A549 (cell line): ENCODE measurements at places on chromosomes 11 and 22.

- no peak for DNase-seq
These were observed 70.0 kb upstream of the IGLL5 start for GRCh38 chr22:22817468-22818201.

DNA sequence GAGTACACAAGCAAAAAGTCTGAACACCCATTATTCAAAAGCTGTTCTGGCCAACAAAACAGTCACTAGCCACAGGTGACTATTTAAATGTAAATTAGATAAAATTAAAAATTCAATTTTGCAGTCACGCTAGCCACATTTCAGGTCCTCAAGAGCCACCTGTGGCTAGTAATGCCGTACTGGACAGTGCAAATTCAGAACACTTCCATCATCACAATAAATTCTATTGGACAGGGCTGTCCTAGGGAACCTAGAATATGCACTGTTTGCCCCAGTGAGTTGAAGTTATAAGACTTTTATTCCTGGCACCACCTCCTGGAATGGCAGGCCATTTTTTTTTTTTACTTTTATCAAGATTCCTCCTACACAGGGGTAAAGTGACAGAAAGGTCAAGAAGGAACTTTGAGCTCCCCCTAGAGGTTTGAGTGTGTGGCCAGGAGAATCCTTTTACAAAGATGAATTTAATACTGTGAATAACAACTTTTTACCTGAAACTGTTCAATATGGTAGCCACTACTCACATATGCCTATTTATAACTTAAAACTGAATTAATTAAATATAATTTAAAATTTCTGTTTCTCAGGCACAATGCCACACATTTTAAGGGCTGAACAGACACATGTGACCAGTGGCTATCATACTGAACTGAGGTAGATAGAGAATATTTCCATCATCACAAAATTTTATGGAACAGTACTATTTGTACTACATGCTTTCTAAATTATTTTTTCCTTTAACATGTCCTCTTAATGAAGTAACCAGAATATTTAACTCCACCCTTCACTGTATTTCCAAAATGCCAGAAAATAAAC lies 6.5 kb downstream of the MSANTD2 start:
- peak; percentile 62 for DNase-seq

DNA sequence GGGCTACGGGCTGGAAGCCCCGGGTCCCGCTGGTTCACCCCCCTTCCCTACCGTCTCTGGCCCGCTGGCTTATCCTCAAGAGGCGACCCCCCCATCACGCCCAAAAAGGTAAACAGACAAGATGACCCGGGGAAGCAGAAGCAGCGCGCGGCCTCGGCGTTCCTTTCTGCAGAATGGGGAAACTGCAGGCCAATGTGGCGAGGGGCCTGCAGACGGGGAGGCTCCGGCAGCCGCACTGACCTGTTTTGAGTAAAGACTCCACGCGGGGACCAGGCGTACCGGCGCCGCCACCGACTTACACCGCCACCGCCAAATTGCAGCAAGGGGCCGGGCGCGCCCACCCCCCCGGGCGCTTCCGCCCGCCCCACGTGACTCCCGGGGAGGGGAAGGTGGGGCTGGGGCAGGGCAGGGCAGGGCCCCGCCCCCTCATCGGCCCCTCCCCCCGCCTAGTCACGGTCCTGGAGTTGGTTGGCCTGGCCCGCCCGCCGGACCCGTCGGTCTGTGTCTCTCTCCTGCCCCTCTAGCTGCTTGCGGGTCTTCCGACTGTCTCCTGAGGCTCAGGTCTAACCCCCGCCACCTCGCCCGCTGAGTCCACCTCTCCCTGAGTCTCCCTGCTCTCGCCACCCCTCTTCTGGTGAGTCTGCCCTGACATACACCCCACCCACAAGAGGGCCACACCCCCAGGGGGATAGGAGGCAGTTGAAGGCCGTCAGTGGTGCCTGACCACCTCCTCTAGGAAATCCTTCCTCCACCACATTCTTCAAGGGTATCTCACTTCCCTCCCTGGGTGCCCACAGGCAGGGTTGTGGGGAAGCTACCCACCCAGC lies at the start of gene ARAP1:
ARAP1 (minus strand) TSS at position 321 of the 827 bp plus-strand sequence. CDS start 25,280 bp downstream, outside the sequence.
- DNase-seq: peak; percentile 70

DNA sequence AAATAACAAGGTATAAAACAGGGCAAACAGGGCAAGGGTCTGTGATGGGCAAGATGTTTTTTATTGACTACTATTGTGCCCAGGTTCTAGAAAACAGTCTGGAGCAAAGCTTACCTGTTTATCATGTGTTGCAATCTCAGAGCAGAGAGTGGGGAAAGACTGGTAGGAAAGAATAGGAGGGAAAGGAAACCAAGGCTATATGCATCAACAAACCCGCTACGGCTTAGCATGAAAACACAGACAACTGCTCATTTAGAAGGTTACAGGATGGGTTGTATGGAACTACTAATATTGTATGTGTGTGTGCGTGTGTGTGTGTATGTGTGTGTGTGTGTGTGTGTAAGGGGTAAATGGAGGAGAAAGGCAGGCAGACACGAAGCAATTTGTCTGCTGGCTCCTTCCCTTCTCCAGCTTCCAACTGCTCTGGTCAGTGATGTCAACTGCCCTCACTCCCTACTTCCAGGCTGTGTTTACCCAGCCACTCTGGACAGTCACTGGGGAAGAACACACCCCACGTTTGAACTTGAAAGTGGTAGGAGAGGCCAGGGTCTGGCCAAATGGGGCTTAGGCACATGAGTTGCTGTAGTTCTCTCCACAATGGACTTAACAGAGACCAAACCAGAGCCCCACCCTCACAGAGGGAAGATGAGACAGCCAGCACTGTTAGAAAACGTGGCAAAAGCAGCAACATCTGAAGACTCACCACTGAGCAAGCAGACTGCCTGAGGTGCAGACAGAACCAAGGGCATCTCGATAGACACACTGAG lies 47.0 kb downstream of the GAB2 start:
- DNase-seq: no peak

DNA sequence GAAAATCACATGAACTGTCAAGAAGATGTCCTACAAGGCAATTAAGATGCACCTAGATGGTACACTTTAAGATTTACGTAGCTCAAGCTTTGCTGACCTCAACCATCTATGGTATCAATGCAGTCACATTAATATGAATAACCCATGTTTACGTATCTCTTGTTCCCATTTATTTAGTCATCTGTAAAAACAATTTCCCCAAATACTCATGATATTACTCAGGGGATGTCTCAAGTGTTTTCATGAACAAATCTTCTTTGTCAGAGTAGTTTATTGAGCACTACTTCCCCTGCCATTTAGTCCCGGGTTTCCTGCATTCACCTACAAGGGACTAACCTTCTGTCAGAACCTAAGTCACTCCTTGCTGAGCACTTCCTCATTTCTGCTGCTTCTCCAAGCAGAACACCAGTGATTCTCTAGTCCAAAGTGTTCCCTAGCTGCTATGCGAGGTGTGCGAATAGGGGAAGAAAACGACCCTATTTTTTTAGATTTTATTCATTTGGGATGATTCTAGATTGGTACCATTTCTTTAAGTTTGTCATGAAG lies 554.3 kb upstream of the LRRC4C start:
- DNase-seq: no peak

DNA sequence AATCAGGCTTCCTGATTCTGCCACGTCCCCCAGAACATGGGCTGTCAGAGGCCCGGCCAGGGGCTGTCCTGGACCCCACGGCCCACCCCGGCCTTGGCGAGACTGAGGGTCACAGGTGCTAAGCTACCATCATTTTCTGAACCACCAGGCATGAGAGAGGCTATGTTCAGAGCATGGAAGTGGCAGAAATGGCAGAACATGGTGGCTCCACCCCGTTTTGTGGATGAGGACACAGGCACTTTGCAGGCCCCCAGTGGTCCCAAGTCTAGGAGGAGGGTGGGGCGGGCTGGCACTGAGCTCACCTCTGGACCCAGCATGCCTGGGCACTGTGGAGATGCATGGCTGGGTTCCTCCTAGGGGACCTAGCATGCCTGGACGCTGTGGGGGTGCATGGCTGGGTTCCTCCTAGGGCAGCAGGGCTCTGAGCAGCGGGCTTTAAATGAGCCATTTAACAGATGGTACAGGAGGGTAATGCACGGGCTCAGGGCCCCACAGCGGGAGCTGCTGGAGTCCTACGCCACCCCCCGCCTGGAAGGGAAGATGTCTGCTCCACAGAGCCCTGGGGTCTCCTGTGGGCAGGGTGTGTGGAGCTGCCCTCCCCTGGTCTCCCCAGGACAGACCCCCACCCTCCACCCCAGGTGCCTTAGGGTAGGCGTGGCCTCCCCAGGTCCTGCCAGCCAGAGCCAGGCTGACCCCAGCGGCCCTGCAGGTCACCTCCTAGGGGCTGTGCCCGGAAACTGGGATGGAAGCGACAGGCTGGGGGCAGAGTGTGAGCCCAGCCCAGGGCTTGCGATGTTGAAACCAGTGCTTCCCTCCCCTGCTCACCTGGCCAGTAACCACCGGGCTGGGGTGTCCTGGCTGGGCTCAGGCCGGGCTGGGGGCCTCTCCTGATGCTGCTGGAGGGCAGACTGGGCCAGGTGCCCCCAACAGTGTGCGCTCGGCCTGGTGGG lies 6.1 kb upstream of the MUC5AC start:
- DNase-seq: peak; percentile 76

- no peak for DNase-seq
These were observed 2.3 kb downstream of the PRR33 start for GRCh38 chr11:1889224-1889930.

DNA sequence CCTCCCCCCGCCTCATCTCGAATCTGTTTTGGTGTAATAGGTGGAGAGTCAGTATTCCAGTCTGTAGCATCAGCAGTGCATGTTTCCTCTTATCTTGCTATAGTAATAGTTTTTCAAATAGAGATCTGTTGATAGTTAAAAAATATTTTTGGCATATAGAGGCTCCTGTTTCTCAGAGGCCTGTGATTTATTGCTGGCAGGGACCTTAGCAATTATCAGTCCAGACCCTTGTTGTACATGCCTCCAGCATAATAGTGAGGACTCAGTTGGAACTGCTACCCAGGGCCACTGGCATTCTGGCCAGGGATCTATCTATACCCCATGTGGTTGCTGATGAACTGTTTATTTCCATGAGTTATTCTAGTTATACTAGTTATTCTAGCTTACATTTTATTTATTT lies 52.6 kb downstream of the SPECC1L start:
- no peak for DNase-seq

DNA sequence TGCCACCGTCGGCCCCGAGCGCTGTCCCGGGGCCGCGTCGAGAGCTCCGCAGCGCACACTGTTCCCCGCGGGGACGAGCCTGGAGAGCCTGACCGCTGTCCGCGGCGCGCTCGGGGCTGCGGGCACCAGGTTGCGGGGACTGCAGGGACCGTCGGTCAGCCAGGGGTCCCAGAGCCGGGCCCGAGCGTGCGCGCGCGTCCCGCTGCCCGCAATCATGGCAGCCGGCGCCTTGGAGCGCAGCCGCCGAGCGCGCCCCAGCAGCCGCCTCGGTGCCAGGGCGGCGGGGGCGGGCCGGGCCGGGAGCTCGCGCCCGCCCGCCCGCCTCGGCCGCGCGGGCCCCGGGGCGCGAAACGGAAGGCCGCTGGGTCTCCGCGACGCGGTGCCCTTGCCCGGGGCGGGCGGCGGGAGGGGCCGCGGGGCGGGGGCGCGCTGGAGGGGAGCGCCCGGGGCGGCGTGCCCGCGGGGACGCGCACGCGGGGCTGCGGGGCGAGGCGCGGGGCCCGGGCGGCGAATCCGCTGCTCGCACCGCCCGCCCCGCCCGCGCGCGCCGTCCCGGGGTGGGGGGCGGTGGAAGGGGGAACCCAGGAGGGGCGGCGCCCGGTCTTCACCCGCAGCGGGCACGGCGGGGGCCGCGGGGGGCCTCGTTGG lies 79.4 kb upstream of the PPARA start:
- DNase-seq: peak; percentile 63

DNA sequence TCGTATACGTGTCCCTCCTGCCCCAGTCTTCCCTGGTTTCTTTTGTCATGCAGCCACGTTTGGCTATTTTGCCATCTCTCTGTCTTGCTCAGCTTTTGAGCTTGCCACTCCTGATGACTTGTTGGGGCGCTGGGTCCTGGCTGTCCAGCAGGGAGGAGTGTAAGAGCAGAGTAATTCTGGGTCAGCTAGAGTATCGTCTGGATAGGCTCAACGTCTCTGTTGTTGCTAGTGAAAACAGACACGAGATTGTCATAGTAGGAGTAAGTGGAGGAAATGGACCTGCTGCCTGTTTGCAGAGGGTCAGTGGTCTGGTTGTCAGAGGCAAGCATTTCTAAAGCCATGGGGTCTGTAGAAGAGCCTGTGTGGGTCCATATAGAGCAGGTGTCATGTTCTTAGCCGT lies 83.0 kb downstream of the PPP6R3 start:
- DNase-seq: no peak

GRCh38 chr11:104699981-104700380 lies 198.3 kb downstream of the CASP12 start:
- DNase-seq: no peak

DNA sequence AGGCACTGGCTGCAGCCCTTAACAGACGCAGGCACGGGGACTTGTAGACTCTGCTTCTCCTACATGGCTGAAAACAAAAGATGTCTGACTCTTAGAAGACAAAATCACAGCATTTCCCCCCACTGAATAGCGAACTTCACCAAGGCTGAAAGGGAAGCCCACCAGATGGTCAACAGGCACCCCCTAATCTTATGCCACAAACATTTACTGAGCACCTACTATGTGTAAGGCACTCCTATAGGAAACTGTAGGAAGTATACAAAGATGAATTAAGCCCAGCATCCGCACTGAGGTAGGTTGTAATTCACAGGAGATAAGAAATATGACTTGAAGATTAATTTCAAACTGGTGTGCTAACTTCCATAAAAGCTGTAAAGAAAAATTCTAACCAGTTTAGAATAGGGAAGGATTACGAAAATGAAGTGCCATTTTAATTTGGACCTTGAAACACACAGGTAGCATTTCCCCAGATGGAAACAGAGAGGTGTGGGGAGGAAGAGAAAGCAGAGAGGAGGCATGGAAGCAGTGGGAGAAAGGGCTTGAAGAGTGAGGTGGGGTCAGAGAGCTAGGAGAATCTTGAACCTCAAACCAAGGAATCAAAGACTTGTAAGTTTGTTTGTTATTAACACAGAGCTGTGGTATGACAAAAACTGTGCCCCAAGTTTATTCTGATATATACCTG lies 38.1 kb downstream of the NUMA1 start:
- no peak for DNase-seq

- no peak for DNase-seq
These were observed 4.9 kb downstream of the HTATIP2 start for GRCh38 chr11:20368438-20368837.

- DNase-seq: no peak
These were observed 212.8 kb downstream of the DSCAML1 start for GRCh38 chr11:117584056-117584830.

- DNase-seq: no peak
These were observed 566.9 kb upstream of the ANO5 start for GRCh38 chr11:21625982-21626381.
